Thymus (tissue), 14 donors: ENCODE measurements at places on chromosomes 2 and 18. TPM values are rescaled to one million over a fixed set of nuclear protein-coding genes. Genes with fewer than 3 reads are reported as not detected.

GATA6 gene
- 0.47 TPM for total RNA-seq

LCT gene
- total RNA-seq, result 1.1 TPM

DNA sequence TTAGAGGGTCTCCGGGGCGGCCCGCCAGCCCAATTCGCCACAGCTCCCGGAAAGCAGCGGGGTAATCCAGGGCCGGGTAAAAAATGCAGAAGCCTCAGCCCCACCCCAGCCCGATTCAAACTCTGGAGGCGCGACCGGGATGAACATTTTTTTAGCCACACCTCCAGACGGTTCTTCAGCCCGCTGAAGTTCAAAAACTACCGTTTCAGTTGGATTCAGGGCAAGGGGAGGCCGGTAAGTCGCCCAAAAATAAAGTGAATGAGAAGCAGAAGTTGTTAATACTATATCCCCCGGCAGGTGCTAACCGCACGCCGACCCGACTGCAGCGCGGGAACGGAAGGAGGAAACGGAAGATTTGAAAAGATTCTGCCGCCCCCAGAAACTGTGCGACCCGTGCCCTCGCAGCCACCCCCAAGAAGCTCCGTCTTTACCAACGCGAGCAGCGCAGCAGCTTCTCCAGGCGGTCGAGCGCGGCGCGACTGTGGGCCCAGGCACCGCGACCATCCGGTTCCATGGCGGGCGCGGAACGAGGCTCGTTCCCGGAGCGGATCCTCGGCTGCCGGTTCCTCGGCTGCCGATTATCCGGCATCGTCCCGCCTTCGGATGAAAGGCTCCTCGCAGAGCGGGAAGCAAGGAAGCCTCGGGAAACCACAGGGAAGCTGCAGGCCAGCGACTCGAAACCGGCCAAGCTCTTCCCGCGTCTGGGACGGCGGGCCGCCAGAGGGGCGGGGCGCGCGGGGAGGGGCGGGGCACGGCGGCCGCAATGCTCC, at the start of gene BARD1:
Gene BARD1 (minus strand): TSS at position 703 of the 770 bp plus-strand sequence. CDS start 114 bp downstream, at position 589.
- peak; percentile 84 for DNase-seq

RAPGEF4 gene
- 2.0 TPM for total RNA-seq

GRCh38 chr2:203061346-203061745, 46.7 kb downstream of the NBEAL1 start:
- no peak for DNase-seq

GRCh38 chr2:45647986-45648520, 3.4 kb upstream of the PRKCE start:
- DNase-seq, result no peak

LYG2 gene
- total RNA-seq, result not detected
